ENCODE measurements at places on chromosomes 3 and 15. TPM values are rescaled to one million over a fixed set of nuclear protein-coding genes. Genes with fewer than 3 reads are reported as not detected.

PEAK1 gene
- total RNA-seq = 77.8 TPM

PTX3 gene
- 679 TPM for total RNA-seq

QRICH1 gene
- total RNA-seq = 56.7 TPM

MASP1 gene
- 319 TPM for total RNA-seq

ADAMTSL3 gene
- total RNA-seq = 0.14 TPM

IL17RD gene
- 1.1 TPM for total RNA-seq

HCN4 gene
- not detected for total RNA-seq

FSD2 gene
- not detected for total RNA-seq

GOLGA8T gene
- 0.14 TPM for total RNA-seq

EPHB1 gene
- total RNA-seq = 0.28 TPM

CLDN11 gene
- 563 TPM for total RNA-seq

CIDEC gene
- 0.14 TPM for total RNA-seq

EFCAB12 gene
- 0.09 TPM for total RNA-seq

KBTBD13 gene
- not detected for total RNA-seq
